ENCODE measurements at places on chromosomes 5 and 9.

GRCh38 chr5:39362646-39363045 lies 1.6 kb downstream of the C9 start:
- no peak for DNase-seq

DNA sequence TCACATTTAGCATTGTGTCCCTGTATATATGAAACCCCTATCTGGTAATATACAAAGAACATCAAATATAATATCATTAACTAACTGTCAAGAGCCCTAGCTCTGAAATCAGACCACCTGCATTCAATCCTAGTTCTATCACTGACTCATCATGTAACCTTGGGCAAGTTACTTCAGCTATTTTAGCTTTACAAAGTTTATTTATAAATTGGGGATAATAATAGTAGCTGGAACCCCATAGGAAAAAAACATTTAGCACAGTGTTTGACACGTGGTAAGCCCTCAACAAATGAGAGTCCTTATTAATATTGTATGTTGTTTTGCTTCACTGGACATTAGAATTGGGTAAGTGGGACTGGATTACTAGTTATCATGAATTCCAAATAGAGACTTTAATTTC lies 157.5 kb downstream of the EBF1 start:
- DNase-seq: no peak

DNA sequence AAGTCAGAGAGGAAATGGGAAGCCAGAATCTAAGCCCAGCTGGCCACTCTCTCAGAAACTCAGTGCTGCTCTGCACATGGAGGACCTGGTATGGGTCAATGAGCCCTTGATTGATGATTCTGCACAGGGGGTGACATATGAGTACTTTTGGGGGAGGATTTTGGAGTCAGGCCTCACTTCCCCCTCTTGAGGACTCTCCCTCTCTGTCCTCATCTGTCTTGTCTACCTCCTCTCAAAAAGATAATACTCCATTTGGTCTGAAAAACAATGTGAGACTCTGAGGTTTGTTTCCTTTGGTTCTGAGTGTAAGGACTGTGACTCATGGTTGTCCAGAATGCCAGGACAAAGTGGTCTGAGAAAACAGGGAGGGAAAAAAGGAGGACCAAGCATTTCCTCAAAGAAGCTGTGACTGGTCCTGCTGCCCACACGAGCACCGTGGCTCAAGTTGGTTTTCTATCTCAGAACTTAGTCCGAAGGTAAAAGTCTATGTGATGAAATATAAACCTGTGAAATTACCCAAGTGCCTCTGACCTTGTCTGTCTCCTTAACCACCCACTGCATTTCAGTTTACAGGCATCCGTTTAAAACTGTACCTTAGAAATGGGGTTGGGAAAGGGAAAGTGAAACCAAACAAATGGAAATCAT lies 11.1 kb downstream of the TTC39B start:
- DNase-seq: no peak

- DNase-seq: no peak
Measured at GRCh38 chr5:56698463-56699381, 116.6 kb upstream of the MAP3K1 start.

- DNase-seq: no peak
Measured at GRCh38 chr9:26205261-26205660, 527.0 kb upstream of the TUSC1 start.

- no peak for DNase-seq
Measured at GRCh38 chr5:6859951-6860638, 146.9 kb downstream of the TENT4A start.

- no peak for DNase-seq
Measured at GRCh38 chr5:15065091-15065490, 193.5 kb upstream of the ANKH start.

DNA sequence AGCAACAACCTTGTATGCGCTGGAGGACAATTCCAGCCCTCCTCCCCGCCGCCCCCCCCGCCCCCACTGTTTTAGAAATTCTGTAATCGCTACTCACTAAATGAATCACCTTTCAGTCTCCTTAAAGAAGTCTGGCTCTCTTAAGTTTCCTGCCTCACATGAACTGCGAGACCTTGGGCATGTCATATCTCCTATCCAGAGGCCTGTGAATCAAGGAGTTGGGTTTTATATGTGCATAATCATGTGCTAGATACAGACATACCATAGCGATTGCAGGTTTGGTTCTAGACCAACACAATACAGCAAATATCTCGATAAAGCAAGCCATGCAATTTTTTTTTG lies 337 bp upstream of the DMAC1 start:
- DNase-seq: no peak

DNA sequence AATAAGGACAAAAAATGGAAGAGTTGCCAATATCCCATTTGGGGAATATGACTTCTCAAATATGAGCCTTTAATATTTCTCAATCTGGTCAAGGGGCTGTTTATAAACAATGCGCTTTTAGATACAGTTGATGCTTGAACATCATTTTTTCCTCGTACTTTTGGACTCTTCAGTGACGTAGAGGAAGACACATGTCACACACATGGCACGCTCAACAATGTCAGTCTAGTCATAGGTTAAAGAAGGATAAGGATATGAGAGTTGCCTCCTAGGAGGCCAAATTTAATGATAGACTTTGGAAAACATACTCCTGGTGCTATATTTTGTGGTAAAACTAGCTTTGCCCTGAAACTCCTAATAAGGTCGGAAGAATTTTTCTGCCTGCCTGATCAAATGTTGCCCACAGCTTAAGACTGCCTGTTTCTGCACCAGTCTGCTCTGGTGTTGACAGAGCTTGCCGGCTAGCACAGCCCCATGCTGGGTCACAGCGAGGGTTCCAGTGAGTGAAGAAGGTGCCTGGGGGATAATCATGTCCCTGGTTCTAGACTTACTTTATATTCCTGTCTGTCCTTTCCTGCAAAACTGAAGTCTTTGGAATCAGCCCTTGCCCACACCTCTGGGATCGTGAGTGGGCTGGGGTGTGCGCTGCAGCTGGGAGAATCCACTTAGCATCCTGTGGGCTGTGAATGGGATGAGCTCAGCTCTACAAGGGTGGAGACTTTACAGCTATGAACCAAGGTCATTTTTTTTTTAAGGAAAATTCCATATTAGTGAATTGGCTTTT lies 230.8 kb upstream of the IRX4 start:
- DNase-seq: no peak

- no peak for DNase-seq
Measured at GRCh38 chr5:176915906-176916305, 16.8 kb upstream of the HK3 start.

- no peak for DNase-seq
Measured at GRCh38 chr9:76352026-76352620, 42.1 kb downstream of the RFK start.

Data from cortex of kidney (tissue), 1 donor.